ENCODE measurements at places on chromosomes 2 and 18.

DNA sequence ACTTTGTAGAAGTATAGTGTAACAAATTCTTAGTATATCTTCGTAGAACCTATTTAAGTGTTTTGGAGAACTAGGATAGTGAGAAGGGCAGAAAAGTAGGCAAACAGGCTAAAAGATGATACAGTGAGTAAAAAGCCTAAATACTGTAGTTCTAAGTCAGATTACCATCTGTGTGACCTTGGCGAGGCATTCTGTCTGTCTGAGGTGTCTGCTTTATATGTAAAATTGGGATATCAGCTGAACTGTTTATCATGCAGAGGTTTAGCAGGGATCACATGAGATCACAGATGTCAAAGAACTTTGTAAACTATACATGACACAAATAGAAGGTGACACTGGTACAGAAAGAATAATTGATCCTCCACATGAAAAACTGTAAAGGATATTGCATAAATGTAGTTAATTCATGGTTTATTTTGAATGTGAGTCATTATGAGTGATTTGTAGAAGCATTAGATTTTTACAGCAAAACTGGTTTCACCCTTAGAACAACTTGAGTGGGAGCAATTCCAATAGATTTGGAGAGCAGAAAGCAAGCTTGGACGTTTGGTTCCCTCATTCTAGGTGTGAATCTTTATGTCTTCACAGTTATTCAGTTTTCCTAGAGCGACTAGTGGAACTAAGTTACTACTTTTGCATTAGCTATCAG is 41.9 kb downstream of the TAF1B start:
- H3K4me1 ChIP-seq = peaks cover 7% of the 10 kb centered on the region
- H3K27me3 ChIP-seq = peaks cover 4% of the 10 kb centered on the region

DNA sequence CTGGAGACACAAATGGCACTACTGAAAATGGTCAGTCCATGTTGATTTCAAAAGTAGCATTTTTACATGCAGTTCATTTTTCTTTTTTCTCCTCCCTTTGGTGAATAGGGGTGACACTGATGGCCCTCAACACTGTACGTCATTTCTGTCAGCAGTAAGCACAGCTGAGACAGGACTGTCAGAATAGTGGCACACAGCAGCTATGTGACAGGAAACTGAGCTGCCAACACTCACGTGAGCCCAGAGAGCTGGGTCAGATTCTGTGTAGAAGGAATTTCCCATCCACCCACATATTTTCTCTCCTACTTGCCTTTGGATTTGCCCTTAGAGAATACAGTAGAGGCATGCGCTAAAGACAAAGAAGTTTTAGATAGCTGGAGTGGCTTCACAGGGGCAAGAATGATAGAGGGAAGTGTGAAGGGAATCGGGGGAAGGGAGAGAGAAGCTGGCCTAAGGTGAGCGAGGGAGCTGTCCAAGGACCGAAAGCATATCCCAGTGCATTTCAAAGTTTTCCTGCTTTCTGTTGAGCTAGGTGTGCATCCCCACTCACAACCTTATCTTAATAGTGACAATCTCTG is 476.6 kb downstream of the CNTNAP5 start:
- H3K4me3 ChIP-seq = no peak overlapping the region
- no peak overlapping the region for H3K27ac ChIP-seq
- H3K4me1 ChIP-seq = peaks cover 9% of the 10 kb centered on the region
- H3K36me3 ChIP-seq = no peaks in the 10 kb centered on the region

DNA sequence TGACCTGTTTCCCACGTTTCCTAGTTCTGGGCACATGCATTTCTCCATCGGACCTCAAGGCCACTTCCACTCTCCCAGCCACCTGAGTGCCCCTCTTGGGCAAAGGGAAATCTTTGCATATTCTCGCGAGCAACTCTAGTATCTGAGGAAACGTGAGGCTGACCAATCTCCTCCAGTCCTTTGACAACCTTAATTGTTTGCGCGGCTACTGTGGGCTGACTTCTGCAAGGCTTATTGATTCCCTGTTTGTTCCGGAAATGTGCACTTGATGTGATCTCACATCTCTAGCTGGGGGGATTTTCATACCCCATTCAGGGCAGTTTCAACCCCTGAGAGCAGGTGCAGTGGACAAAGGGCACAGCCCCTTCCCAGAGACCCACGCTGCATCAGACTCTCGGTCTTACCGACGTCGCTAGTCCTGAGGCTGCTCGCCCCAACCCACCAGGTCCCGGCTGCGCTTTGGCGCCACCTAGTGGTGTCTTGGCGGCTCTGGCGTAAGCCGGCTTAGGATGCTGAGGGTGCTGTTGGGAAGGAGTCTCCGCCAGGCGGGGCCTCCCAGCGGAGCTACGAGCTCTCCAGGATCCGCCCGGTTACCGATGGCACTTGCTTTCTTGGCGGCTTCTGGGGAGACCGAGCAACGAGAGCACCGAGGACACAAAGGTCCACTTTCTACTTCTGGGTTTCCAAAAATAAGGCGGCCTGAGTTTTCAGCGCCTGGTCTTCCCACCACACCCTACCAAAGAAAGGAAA is 24.8 kb upstream of the SPR start:
- H3K4me3 ChIP-seq = peak overlapping the region; percentile 76
- peaks cover 65% of the 10 kb centered on the region for H3K27me3 ChIP-seq
- peak; percentile 95 for DNase-seq
- H3K27ac ChIP-seq = no peak overlapping the region
- H3K4me1 ChIP-seq = peaks cover 6% of the 10 kb centered on the region
- H3K36me3 ChIP-seq = no peaks in the 10 kb centered on the region

- H3K36me3 ChIP-seq = no peaks in the 10 kb centered on the region
- no peaks in the 10 kb centered on the region for H3K27me3 ChIP-seq
- no peaks in the 10 kb centered on the region for H3K4me1 ChIP-seq
- DNase-seq = no peak
- no peak overlapping the region for H3K4me3 ChIP-seq
- H3K27ac ChIP-seq = no peak overlapping the region
Observed at GRCh38 chr18:74610051-74610615, 12.5 kb downstream of the ZNF407 start.
